ENCODE measurements at places on chromosomes 13 and 19.

GRCh38 chr13:74132776-74133656 lies 1.2 kb downstream of the KLF12 start:
- no peak for DNase-seq

DNA sequence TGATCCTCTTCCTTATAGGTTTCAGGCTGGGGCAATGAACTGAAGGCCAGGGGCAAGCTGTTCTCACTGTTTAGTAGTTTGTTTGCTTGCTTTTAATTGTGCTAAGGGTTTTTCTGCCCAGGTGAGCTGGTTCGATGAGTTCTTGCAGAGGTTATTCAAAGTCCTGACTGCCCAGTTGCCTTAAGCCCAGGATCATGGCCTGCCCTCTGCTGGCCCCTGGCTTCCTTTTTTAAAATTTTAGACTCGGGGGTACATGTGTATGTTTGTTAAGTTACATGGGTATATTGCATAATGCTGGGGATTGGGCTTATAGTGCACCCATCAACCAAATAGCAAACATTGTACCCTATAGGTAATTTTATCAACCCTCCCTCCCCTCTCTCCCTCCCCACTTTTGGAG lies 65.7 kb downstream of the ZNF536 start:
- no peak for DNase-seq

- no peak for DNase-seq
These were observed 4.6 kb upstream of the PNMA8A start for GRCh38 chr19:46475986-46476385.

- no peak for DNase-seq
These were observed 588 bp downstream of the DNASE2 start for GRCh38 chr19:12880551-12881171.

GRCh38 chr13:28955264-28955966 lies 135.3 kb downstream of the MTUS2 start:
- DNase-seq = no peak

DNA sequence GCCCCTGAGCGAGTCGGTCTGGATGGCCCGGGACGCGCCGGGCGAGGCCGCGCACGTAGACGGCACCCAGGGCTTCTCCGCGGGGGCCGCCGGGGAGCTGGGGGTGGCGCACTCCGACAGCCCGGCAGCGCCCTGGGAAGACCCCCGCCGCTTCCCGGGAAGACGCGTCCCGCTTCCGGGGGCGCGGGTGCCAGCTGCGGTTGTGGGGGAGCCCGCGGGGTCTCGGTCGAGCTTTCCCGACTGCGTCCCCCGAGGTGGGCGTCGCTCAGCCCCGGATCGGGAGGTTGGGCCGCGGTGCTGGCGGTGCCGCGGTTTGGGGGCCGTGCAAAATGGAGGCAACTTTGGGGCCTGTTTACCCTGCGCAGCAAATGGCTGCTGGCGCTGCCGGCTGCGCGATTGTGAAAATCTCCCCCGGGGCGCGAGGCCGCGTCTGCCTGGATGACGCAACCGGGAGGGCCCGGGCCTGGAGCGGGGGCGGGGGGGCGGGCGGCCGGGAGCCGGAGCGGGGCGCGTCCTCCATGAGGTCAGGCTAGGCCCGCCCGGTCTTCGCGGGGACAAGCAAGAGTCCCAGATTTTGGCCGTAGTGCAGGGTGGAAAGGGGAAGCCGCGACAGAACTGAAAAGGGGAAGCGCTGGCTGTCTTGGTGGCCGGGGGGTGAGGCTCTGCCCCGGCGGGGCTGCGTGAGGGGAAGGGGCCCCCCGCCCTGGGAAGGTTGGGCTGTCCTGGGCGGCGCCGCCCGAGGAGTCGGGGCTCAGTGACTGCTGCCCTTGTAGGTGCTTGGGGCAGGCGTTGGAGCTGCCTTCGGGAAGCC lies 11.3 kb downstream of the PEAK3 start:
- DNase-seq = no peak

DNA sequence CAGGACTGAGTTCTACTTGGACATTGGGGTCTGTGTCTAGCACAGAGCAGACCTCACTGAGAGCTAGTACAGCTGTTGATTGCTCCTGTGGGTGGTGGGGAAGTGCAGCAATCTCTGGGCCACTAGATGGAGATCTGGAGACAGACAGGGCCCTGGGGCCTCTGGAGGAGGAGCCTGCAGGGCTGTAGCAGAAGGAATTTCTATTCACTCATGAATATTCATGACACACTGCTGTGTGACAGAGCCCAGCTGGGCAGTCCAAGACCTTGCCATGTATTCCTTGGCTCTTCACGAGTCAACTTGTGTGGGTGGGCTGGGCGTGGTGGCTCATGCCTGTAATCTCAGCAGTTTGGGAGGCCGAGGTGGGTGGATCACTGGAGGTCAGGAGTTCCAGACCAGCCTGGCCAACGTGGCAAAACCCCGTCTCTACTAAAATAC lies 37.5 kb downstream of the SUGP2 start:
- DNase-seq = no peak

- DNase-seq = no peak
These were observed 112.8 kb downstream of the CRYL1 start for GRCh38 chr13:20412691-20413355.

- DNase-seq = no peak
These were observed 24.9 kb downstream of the SIGLEC7 start for GRCh38 chr19:51166846-51167490.

- DNase-seq = no peak
These were observed 2.2 kb downstream of the PAN3 start for GRCh38 chr13:28140433-28141125.

DNA sequence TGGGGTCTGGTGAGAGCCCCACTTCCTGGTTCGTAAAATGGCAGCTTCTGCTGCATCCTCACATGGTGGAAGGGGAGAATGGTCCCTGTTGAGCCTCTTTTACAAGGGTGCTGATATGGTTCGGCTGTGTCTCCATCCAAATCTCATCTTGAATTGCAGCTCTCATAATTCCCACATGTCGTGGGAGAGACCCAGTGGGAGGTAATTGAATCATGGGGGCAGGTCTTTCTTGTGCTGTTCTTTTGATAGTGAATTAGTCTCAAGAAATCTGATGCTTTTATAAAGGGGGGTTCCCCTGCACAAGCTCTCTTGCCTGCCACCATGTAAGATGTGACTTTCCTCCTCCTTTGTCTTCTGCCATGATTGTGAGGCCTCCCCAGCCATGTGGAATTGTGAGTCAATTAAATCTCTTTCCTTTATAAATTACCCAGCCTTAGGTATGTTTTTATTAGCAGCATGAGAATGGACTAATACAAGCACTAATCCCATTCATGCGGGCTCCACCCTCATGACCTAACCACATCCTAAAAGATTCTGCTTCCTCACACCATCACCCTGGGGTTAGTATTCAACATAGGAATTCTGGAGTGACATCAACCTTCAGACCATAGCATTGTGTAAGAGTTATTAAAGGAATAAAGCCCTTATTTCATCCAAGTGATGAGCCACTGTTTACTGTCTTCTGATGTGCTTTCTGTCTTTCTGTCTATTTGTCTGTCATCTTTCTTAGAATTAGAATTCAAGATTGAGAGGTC lies 159.0 kb upstream of the IRS2 start:
- DNase-seq = no peak

DNA sequence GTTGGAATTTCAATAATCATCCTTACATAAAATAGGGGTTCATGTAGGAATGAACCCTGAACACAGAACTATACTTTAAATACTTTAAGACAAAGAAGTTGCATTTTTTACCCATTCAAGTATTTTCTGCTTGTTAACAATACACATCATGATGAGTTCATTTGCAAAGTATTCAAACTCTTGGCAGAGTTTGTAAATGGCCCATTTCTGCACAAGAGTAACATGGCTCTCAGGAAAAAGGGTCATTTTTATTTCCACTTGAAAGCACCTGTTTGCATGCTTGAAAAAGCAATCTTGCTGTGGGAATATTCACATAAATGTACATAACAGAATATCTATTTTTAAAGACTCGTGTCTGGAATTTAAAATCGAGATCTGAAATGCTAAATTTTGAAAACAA lies 18.1 kb downstream of the ESD start:
- no peak for DNase-seq

- DNase-seq = no peak
These were observed 90.8 kb downstream of the IPO5 start for GRCh38 chr13:98044301-98044700.

GRCh38 chr19:30229525-30230174 lies 142.5 kb upstream of the ZNF536 start:
- no peak for DNase-seq

GRCh38 chr19:40286971-40287421 lies 1.9 kb upstream of the AKT2 start:
- DNase-seq = no peak

DNA sequence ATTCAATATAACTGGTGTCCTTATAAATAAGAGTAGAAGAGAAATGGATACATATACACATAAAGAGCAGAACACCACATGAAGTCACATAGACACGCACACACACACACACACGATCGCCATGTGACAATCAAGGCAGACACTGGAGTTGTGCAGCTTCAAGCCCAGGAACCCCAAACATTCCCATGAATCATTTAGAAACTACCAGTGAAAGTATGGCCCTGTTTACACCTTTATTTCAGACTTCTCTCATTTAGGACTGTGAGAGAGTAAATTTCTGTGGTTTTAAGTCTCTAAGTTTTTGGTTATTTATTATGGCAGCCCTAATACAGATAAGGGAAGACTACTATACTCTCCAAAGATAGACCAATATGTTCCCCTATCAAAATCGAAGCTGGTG lies 20.4 kb upstream of the TNFSF13B start:
- DNase-seq = no peak

- DNase-seq = no peak
These were observed 500 bp upstream of the JUNB start for GRCh38 chr19:12790628-12791344.

DNA sequence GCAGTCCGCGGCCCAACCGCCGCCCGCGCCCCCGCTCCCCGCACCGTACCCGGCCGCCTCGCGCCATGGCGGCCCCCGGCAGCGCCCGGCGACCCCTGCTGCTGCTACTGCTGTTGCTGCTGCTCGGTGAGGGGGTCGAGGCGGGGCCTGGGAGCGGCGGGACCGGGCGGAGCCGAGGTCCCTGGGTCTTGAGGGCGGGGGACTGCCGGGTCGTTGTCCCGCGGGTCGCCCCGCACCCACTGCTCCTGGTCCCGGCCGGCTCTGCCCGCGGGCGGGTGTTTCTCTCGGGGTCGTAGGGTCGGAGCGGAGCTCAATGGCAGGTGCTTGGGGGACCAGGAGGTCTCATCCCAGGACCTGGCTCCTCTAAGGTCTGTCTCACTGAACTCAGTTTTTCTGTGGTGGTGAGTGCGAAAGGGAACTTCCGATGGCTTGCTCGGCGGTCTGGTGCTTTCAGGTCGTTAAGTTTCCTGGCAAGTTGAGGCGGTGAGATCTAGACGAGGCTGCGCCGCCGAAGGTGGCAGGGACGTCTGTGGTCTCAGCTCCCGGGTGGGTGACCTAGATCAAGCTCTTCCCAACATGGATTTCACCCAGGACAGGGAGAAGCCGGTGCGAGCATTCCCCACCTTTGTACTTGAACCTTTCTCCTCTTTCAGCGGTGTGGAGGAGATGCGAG lies 467 bp downstream of the LAMP1 start:
- DNase-seq = no peak

- DNase-seq = no peak
These were observed 8.6 kb downstream of the C19orf25 start for GRCh38 chr19:1470305-1471009.

GRCh38 chr13:71780546-71780945 lies 86.5 kb downstream of the DACH1 start:
- DNase-seq = no peak

- no peak for DNase-seq
These were observed 24.7 kb upstream of the RB1 start for GRCh38 chr13:48278806-48279205.

DNA sequence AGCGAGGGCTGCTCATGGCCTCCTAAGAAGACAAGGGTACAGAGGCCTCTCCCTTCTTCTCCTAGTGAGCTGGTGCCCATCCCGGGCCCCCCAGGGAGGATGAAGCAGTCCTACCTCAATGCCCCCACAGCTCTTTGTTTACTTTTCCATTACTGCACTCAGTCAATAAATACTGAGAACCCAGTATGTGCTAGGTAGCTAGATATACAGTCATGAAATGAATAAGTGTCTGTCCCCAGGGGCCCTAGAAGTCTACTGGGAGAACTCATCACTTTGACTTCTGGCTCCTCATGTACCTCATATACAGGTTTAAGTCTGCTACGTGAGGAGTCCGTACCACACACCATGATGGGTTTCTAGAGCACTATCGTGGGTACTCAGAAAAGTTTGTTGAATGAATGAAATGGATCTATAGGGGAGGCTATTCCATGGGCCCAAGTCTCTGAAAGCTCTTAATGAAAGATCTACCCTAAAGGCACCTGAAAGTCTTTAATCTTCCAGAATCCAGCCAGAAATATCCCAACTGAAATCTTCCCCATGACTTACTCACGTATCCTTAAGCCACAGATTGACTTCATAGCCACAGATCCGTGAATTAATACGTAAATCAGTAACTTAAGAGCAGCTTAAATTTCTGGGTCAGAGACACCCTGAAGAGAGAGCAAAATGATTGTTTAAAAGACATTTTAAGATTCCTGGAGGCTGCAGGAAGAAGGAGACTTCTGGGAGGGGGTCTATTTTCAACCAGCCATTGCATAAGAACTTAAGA lies 51.6 kb upstream of the POMP start:
- no peak for DNase-seq

DNA sequence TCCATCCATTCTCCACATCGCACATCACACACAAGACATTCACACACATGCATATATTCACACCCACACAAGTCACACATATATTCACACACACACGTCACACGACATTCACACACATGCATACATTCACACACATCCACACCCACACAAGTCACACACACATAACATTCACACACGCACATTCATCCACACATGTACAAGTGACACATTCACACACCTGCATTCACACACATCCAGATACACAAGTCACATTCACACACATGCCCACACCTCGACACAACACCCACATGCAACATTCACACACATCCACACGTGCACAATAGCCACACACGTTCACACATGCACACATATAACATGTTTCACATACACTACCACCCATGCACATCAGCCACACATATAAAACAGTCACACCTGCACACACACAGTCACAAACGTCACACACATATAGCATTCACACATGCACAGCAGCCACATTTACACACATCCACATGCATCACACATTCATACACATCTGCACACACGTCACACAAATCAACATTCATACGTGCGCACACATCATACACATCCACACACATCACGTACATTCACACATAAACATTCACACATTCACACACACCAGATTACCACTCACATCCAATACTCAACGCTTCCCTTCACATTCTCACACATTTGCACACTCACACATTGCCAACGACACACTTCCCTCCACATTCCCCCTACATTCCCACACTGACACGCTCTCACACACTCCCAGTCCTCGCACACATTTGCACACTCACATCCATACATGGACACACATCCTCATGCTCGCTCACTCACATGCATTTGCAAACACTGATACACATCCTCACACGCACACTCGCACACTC lies 41.0 kb downstream of the ANKRD10 start:
- no peak for DNase-seq

- no peak for DNase-seq
These were observed 95.0 kb downstream of the DNAJC3 start for GRCh38 chr13:95771905-95772304.

Data from Panc1 (cell line).